ENCODE measurements at places on chromosomes 1 and 21.

DNA sequence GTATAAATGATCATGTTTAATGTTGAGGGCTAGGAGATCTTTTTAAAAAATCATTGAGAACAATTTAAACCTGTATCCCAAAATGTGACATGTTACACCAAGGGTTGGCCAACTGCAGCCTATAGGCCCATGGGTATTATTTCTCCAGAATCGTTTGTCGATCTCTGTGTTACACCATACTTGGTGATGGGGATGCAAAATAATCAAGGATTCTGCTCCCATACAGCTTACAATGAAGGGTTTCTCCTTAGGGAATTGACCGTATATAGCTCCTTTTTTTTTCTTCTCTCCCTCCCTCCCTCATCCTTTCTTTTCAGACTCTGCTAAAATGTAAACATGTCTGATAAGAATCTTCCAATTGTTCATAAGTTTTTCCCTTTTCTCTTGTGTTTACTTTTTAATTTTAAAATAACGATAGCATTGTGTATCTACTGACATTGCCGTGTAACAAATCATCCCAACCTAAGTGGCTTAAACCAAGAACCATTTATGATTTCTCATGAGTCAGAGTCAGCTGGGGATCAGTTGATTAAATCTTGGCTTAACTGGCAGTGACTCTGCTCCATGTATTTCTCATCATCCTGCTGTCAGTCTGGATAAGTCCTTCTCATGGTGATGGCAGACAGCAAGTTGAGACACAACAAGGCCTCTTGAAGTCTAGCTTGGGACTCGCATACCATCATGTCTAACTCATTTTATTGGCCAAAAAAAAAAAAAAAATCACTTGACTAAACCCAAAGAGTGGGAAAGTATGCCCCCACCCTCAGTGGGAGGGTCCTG is 48.0 kb downstream of the MARK1 start:
- DNase-seq = no peak

DNA sequence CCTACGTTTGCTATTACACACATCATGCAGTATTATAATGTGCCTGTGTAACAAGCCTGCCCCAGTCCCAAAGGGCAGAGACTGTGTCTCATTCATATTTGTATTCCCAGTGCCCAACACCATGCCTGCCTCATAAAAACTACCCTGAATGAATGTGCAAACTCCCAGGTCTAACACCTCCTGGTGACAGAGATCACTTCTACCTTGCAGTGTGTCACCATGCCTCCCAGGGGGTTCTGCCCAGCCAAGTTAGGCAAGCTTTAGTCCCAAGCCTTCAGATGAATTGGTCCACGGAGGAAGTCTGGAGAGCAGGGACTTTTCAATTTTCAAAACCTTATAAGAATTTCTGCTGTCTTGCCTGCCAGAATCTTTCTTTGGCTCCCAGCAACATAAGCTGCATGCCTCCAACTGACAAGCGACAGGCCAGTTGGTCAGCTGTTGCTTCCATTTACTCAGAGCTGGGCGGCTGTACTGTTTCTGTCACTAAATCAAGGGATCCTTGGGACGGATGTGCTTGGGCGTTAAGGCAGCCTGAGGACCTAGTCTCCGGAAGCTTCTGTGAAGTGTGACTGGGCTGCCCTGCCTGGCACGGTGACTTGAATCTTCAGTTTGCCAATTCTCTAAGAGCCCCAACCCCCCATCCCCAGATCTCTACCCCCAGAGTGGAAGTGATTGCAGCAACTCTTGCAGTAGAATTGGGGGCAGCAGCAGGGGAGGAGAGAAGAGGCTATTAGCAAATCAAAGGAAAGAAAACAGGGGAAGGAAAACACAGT is 1.2 kb downstream of the RXRG start:
- DNase-seq = no peak

DNA sequence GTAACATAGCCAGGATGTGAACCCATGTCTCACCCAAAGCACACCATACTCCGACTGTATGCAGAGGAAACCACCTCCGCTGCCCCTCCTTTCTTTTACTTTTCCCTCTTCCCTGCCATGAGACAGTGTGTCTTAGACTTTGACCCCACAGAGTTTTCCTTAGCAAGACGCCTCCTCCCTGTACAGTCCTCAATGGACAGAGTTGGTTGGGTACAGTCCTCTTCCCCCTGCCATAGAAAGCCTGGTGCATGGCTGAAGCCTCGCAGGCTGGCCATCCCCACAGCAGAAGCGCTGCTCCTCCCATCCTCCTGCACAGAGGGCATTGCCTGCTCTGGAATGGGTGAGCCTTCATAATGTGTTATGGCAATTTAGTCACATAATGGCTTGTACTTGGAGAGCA is 127.9 kb downstream of the PLPP3 start:
- DNase-seq = no peak

- no peak for DNase-seq
Measured at GRCh38 chr1:28971980-28972771, 57.8 kb downstream of the EPB41 start.

- no peak for DNase-seq
Measured at GRCh38 chr1:101105877-101106276, 80.3 kb upstream of the DPH5 start.

GRCh38 chr21:41500931-41501381 is 7.0 kb downstream of the TMPRSS2 start:
- DNase-seq = no peak

DNA sequence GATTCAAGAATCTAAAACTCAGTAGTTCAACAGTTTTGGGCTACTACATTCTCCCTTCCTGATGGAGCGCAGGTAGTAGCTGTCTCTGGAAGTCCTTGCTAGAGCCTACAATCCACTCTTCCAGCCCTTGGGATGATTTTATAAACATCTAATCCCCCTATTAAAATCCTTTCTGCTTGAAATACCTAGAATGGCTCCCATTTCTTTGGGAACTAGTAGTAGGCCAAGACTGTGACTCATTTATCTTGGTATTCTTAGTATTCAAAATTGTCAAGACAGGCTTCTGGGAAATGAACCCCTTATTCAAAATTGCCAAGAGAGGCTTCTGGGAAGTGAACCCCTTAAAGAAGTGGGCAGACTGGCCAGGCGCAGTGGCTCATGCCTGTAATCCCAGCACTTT is 142.5 kb upstream of the FGGY start:
- no peak for DNase-seq

- no peak for DNase-seq
Measured at GRCh38 chr1:184854036-184854435, 99.4 kb upstream of the EDEM3 start.

DNA sequence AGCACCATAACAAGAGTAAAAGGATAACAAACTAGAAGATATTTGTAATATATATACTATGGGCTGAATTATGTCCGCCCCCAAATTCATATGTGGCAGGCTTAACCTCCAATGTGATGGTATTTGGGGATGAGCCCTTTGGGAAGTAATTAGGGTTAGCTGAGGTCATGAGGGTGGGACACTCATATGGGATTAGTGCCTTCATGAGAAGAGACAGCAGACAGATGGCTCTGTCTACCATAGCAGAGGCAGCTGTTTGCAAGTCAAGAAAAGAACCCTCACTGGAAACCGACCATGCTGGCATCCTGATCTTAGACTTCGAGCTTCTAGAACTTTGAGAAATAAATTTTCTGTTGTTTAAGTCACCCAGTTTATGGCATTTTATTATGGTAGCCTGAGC is 303.6 kb downstream of the LMO4 start:
- DNase-seq = no peak

- peak; percentile 70 for DNase-seq
Measured at GRCh38 chr1:173431304-173432045, 45.7 kb upstream of the PRDX6 start.

- DNase-seq = no peak
Measured at GRCh38 chr1:74423471-74423870, 88.9 kb downstream of the LRRC53 start.

- no peak for DNase-seq
Measured at GRCh38 chr1:8430476-8430875, 112.6 kb downstream of the SLC45A1 start.

- DNase-seq = no peak
Measured at GRCh38 chr21:44437371-44437695, 18.0 kb upstream of the LRRC3 start.

DNA sequence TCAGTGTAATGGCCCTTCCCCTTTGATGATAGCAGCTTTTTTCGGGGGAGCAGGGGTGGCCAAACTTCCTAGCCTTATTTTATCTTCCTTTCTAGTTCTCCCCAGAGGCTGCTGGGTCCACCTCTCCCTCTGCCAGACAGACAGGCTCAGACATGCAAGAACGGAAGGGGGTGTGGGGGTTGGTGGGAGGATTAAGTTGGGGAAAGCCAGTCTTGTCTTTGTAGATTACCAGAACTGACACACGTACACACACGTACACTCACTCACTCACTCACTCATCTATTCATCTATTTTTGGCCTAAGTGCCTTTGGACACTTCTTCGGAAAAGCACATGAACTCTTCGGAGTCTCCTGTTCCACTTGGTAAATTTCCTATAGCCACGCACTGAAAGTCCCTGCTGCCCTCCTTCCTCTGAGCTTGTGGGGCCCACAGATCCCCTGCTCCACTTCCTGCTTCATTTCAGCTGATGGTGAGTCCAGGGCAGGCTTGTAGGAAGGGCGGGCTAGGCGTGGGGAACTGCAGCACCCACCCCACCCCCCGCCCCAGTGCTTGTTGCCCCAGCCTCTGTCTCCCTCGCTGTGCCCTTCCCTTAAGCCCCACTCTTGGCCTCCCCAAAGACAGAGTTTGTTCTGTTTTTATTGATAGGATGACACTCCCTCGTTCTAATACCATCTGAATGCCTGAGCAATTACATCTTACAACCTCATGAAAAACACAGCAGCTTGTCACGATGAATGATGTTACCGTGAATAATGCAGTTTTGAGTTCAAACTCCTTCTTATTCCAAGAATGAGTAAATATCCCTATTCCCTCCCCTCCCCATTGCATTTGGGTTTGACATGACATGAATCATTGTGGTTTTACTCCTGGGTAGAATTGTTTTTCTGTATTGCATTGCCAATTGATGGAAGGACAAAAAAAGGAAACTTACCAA is 60.7 kb upstream of the ATP5PO start:
- DNase-seq = no peak

GRCh38 chr21:38651570-38651969 is 153.3 kb upstream of the ERG start:
- DNase-seq = no peak

- DNase-seq = no peak
Measured at GRCh38 chr1:223748773-223749733, 36.7 kb downstream of the CAPN2 start.

GRCh38 chr21:22536509-22536908 is 1538.3 kb downstream of the NCAM2 start:
- no peak for DNase-seq

GRCh38 chr21:37528150-37528937 is 161.8 kb downstream of the DYRK1A start:
- DNase-seq = no peak

- no peak for DNase-seq
Measured at GRCh38 chr1:158999316-159000069, 10.2 kb upstream of the IFI16 start.

GRCh38 chr1:220487297-220487820 is 40.6 kb upstream of the MARK1 start:
- DNase-seq = no peak

GRCh38 chr1:68136187-68136586 is 85.8 kb upstream of the DIRAS3 start:
- no peak for DNase-seq

- no peak for DNase-seq
Measured at GRCh38 chr1:818618-819291, 105.0 kb upstream of the SAMD11 start.

- DNase-seq = no peak
Measured at GRCh38 chr1:146032631-146033219, 11.2 kb upstream of the HJV start.

DNA sequence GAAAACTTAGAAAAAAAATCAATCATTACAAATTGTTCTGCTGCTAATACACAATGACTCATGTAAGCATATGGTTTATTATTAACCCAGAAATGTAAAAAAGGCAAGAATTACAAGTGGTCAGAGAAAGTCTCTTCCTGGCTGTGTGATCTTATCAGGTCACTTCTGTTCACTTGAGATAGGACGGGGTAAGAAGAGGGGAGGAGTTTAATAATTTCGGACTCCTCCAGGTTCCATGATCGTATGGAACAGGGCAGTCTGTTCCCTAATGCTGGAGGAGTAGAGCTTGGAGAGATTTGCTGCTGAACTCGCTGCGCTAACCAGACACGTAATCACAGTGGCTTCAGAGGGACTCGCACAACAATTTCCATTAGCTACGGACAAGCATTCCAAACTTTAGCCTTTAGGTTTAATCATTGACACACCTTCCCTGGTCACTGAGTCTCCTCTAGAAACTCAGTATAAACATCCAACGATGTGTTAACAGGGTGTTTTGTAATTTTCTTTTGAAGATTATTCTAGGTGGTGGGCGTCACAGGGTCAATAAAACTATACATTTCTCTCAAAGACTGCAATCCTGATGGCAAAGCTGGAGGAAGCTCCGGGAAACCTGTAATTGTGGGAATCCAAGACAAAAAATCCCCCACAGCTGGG is 1.3 kb downstream of the CRYZ start:
- DNase-seq = no peak

GRCh38 chr1:229523052-229523451 is 14.9 kb upstream of the NUP133 start:
- no peak for DNase-seq

- DNase-seq = no peak
Measured at GRCh38 chr1:212640223-212640878, 31.8 kb downstream of the ATF3 start.

DNA sequence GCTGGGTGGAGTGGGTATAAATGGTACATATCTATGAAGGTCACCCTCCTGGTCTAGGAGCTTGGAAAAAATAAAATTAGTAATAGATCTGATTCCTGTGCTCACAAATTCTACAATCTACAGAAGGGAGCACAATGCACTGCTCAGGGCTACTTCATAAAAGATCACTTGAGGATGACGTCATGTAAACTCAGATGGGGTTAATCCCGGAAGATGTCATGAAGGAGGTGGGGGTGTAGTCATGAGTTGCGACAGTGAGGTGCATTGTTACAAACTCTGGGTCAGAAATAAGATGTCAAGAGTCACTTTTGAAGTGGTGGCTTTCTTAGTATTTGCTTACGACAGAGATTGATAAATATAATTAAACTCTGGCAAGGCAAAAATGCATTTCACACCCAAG is 68.2 kb downstream of the LHX9 start:
- no peak for DNase-seq
